Retina (tissue), 1 donor: ENCODE measurements at places on chromosomes 7 and 10.

DNA sequence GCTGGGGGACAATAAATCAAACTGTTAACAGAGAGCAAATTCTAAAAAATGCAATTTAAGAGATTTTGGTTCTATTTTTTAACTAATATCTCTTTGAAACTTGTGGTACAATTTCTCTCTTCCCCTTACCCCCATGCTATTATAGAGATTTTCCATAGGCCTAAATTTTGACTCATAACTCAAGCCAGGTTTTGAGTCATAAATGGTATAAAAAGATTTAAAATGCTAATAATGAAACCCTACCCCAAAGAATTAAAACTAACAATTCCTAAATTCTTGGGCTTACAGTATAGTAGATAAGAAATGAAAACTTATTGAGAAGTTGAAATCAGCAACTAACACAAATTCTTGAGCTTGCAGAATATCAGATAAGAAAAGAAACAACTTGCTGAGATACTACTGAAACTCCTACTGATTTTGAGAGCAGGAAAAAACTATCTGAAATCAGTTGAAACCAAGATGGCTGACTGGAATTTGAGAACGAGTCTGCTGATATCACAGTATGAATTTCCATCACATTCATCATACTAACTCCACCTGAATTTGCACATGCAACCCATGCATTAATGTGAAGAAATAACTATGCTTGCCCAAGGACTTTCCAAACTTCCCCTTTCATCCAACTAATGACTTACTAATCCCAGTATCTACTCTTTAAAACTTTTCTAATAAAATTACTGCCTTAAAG is 36.3 kb downstream of the POT1 start:
- no peak for DNase-seq

- DNase-seq: no peak
These were observed 263.5 kb downstream of the ZEB1 start for GRCh38 chr10:31582365-31583052.

DNA sequence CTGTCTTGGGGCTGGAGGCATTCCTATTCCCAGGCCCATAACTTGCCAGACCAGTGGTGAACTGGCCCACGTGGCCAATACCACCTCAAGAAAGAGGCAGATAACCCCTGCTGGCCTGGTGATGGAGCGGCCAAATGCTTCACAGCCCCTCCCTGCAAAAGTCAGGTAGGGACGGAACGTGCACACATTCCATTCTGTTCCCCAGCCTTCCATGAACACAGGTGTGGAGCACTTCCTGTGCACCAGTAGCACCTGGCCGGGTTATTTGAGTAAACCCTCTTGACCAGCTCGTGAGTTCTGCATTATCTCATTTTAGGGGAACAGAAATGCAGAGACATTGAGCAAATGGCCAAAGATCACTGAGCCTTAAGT is 134.4 kb downstream of the SH3PXD2A start:
- no peak for DNase-seq

DNA sequence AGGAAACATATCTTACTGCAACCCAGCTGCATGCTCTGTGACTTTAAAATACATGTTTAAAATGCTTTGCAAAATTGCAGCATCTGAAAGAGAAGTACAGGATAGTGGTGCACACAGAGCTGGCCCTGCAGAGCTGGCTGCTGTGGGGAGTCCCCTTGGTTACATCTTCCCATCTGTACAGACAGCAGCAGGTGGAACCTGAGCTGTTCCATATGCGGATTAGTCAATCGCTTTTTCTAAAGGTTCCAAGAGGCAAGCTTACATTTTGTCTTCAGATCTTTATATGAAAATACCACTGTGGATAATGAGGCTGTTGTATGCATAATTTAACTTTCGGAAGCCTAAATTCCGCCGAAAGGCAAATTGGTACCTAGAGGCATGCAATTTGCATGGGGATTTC is 444.1 kb downstream of the NRG3 start:
- DNase-seq: peak; percentile 51

DNA sequence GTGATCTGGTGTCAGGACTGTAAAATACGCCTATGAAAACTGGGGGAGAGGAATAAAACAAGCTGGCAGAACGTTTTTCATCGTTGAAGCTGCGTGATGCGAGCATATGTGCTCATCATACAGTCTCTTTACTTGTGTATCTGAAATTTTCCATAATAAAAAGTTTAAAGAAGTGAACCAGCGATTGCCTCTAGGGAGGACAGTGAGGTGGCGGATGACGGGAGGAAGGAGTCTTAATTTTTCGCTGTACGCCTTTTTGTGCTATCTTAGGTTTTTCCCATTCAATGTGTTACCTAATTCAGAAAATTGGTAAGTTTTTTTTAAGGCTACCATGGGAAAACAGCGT is 891 bp upstream of the WAPL start:
- no peak for DNase-seq
